ENCODE measurements at places on chromosomes 16 and 17.

- DNase-seq = no peak
These were observed 5.1 kb upstream of the CLUH start for GRCh38 chr17:2716649-2717048.

GRCh38 chr17:73582359-73582758, 61.9 kb downstream of the SDK2 start:
- no peak for DNase-seq

DNA sequence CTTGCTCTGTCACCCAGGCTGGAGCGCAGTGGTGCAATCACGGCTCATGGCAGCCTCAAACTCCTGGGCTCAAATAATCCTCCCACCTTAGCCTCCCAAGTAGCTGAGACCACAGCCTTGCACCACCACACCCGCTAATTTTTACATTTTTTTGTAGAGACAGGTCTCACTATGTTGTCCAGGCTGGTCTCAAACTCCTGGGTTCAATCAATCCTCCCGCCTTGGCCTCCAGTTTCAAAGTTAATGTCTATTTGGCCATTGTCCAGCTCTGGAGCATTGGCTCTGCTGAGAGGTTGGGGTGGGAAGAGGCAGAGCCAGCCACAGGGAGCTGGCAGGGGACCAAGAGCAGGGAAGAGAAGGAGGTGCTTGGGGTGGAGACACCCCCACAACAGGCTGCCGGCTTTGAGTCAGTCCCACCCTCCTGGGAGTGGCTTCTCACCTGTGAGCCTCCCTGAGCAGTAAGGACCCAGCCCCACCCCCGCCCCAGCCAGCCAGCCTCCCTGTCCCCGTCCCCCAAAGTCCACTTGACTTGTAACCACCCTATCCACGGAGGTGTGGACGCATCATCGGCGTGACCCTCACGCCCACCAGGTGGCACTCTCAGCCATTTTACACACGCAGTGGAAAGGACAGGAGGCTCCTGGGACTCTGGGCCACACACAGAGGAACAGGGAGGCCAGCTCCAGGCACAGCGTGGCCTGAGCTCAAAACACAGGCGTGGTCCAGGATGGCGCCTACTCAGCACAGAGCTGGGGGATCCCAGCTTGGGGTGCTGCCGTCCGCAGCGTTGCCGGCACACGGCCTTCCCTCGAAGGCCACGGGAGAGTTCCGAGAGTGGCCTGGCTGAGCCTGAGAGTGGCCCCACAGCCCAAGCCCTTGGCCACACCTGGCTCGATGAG, 22.8 kb upstream of the PVALEF start:
- peak; percentile 96 for DNase-seq

DNA sequence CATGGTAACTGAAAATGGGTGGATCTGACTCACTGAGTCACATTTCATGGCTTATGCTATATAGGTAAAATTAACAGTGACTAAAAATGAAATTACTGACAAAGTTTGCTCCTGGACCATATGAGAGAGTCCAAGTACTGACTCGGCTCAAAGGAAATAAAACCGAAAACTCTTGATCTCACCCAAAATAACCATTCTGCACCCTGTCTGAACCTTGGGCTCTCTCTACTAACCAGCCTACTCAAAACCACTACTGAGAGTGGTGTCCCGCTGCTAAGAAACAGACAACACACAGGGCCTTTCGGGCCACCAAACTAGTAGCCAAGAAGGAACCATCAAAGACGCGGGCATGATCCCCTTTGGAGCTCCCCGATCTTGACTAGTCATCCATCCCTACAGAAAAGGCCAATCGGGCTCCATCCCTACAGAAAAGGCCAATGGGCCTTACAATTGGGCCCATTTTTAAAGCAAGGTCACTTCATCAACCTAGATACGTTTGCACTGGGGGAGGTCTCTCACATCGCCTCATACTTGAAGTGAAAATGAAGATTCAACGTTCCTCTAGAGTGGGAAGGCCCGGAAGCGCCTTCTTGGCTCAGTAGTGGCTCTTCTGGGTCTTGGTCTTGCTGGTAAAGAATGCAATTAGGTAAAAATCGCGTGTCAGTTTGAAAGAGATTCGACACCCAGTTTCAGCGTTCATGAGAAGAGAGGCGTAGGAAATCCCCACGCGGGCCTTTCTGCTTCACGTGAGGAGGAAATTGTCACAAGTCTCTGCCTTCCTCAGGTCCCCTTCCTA, 720 bp upstream of the ZPBP2 start:
- DNase-seq = no peak

DNA sequence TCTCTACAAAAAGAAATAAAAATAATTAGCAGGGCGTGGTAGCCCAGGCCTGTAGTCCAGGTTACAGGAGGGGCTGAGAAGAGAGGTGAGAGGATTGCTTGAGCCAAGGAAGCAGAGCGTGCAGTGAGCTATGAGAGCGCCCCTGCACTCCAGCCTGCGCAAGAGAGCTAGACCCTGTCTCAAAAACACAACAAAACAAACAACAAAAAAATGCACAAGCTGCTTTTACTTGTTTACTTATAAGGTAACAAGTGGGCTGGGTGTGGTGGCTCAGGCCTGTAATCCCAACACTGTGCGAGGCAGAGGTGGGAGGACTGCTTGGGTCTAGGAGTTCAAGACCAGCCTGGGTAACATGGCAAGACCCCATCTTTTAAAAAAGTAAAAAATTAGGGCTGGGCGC, 1.7 kb downstream of the CYTH1 start:
- DNase-seq = no peak

- no peak for DNase-seq
These were observed 124.8 kb downstream of the MAP2K6 start for GRCh38 chr17:69539274-69539673.

GRCh38 chr16:75092777-75093176, 23.8 kb downstream of the LDHD start:
- no peak for DNase-seq

DNA sequence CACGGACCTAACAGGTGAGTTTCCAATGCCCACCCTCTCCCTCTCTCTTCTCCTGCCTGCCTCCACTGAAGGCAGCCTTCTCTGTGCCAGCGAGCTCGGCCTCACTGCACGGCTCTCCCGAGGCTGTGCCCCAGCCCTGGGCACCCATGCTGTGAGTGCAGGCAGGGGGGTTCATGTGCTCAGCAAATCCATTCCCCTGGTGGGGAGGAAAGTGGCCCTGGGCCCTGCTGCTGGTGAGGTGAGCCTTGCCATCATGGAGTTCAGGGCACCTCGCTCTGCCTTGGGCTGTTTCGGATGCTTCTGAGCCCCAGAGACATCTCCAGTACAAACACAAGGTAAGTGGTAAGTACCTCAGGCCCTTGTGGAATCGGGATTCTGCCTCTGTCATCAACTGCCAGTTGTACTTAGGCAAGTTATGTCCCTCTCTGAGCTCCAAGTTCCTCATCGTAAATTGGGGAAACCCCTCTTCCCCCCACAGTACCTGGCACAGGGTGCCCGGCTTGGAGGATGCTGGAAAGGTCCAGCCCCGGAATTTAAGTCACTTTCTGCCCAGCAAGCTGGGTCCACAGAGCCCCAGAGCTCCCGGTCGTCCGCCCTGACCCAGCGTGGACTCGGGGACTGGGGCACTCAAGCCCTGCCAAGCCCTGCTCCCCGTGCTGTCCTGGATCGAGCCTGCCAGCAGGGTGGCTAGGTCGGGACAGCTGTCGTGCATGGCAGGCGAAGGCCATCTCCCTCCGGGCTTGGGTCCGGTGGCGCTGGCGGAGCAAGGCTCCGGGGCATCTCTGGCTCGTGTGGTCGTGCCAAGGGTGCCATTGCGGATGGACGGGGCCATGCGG, 684 bp upstream of the NUDT16L1 start:
- peak; percentile 78 for DNase-seq

GRCh38 chr16:58501242-58502131, 1.5 kb downstream of the NDRG4 start:
- peak; percentile 90 for DNase-seq

DNA sequence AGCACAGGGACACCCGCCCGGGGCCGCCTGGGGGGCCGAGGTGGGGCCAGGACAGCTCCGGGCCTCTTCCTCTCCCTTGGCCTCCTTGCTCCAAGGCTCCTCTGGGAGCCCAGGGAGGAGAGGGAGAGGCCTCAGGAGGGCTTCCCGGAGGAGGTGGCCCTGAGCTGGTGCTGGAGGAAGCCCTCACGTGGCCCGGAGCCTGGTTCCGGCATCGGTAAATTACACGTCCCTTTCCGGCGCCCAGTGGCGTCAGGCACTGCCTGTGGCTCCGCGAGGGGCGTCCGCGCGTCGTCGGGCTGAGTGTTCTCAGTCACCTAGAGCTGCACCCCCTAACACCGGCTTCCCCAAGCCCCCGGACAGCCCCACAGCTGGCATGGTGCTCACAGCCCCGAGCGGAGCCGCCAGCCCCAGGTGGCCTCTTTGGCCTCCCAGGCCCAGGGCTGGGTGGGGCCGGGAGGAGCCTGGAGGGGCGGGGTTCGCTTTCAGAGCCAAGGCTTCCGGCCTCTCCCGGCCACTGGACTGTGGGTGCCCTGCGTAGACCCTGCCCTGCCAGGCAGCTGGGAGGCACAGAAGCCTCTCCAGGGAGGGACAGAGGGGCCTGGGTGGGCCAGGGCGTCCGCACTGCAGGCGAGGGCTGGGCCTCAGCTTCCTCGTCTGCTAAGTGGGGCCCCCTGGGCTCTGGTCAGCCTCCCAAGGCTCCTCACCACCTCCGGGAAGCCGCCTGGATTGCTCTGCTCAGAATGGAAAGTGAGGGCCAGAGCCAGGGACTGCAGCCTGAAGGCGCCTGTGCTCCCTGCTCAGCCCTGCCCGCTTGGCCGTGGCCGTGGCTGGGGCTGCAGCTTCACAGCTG, 27.9 kb upstream of the SSTR5 start:
- no peak for DNase-seq

GRCh38 chr17:5182597-5183409, 8.9 kb downstream of the ZNF594 start:
- no peak for DNase-seq
